ENCODE measurements at places on chromosomes 1 and 21.

GRCh38 chr1:83999316-83999819 lies 436 bp upstream of the TTLL7 start:
- peak; percentile 81 for ATAC-seq

- no peak for ATAC-seq
These were observed 20.5 kb downstream of the PRKACB start for GRCh38 chr1:84164567-84165021.

DNA sequence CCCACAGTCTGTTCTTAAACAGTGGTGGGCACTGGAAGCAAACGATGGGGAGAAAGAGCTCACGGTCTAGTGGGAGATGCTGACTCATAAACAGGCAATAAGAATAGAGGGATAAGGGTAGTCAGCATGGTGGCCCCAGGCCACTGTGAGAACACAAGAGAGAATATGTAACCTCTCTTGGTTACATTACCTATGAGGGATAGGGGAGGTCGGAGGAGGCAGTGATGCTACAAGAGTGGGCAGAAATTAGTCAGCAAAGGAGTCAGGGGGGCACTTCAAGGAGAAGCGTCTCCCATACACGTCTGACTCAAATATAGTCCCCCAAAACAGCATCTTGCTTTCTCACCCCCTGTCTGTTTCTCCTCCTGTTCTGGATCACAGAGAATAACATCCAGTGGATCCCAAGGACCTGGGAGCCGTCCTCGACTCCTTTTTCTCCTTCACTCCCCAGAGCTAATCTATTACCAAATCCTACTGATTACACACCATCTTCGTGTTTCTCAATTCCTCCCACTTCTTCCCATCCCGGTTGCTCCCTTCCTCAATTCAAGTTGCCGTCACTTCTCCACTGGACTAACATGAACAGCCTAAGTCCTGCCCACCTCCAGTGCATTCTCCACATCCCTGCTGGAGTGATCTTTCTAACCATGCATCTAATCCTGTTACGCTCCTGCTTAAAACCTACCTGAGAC lies 2.1 kb downstream of the SLAMF8 start:
- no peak for ATAC-seq

GRCh38 chr1:204161609-204162493 lies 4.3 kb downstream of the REN start:
- peak; percentile 7 for ATAC-seq

- ATAC-seq = peak; percentile 45
These were observed 135.7 kb upstream of the SLC45A1 start for GRCh38 chr1:8182034-8182761.

GRCh38 chr1:3033040-3033789 lies 11.9 kb downstream of the ACTRT2 start:
- no peak for ATAC-seq

GRCh38 chr1:226397011-226397926 lies 10.6 kb downstream of the PARP1 start:
- no peak for ATAC-seq

Measured in esophagus mucosa (tissue), 1 donor.